ENCODE measurements at places on chromosomes 4 and X.

- DNase-seq: peak; percentile 29
Observed at GRCh38 chrX:34849371-34849770, 93.2 kb upstream of the FAM47B start.

DNA sequence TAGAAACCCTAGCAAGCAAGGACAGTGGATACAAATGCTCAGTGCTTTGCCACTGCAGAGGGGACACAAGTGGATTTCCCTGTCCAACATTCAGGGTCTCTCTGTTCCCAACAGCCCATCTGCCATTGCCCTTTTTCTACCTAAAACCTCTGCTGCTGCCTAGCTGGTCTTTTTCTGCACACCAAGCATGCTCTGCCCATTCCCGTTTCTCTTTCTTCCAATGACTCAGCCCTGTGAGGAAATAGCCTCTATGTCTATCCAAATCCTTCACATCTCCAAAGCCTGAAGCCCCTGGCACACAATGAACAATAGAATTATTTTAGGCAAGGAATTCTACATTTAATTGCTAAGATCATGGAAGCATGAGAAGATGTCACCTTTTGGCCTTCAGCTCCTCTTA is 5.7 kb upstream of the AMELX start:
- no peak for DNase-seq

DNA sequence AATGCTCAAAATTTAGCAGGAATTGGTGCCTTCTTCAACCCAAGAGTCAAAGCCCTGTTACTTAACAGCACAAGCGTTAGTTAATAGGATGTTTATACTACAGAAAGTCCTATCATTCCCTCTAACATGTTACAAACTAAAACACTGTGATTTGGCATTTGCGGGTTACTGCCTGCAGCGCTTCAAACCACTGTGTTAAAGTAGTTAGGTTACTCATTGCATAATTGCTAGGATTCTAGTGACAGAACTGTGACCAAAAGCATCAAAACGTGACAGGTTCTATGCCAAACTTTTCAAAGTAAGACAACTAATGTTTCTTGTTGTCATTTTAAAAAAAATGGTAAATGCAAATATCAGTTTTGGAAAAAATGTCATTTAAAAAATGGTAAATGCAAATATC is 442.8 kb upstream of the ZFP42 start:
- no peak for DNase-seq

DNA sequence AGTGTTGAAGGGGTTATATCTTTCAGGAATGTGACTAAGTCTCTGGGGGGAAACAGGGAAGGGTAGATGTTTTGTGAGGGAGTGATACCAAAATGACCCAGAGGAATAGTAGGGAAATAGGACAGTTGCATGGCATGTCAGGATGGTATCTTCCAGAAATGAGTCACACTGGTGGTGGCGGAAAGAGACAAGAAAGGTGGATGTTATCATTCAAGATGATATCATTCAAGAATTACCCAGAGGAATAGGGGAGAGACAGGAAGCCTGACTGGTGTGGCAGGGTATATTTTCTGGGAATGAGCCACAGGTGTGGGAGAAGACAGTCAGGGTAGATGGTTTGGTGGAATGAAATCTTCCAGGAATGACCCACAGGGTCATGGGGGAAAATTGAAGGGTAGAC is 61.1 kb downstream of the MAOA start:
- DNase-seq: no peak

DNA sequence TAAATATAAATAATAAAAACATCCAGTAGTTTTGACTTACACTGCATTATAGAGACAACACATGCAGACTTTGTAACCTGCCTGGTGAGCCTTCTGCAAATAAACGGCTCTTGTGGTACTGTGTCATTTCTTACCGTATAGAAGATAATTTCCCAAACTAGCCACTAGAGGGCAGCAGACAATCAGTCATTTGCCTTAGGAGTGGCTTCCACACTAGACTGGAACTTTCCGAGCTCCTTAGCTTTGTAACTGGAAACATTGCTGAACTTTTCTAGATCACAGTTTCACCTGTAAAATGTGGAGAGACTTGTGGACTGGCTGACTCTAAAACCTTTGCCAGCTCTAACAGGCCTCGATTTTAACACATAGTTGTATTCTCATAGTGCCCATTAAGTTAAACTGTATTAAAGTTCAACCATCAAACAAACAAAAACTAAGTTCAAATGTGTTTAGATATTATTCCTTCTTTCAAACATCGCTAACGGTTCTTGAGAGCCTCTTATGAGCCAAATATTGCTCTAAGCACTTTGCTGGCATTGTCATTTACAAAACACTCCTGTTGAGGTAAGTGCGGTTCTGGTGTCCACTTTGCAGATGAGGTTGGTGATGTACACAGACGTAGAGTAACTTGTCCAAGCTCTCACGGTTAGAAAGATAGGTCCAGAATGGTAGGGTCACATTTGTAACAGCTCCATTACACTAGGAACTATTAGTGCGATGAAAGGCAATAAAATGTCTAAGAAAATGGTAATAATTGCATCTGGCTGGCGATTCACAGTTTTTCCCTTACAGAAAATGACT is 345.5 kb downstream of the ANK2 start:
- peak; percentile 70 for DNase-seq

DNA sequence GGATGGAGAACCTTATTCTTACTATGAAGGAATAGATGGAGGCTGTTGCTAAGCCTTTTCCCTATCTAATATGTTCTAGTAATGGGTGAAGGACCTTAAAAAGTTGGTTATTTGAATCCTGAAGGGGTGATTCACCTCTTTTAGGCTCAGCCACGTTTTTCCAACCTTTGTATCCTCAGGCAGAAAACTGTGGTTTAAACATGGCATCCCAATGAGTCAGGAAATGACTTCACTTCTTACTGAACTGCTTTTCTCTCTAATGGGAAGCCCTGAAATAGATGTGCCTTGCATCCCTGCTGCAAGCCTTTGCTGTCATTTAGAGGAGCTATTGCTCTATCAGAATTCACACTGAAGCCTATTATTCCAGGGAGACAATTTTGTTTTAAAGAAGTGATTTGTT is 191.0 kb upstream of the ARX start:
- no peak for DNase-seq

GRCh38 chrX:106899841-106900240 is 3.3 kb downstream of the RIPPLY1 start:
- no peak for DNase-seq

DNA sequence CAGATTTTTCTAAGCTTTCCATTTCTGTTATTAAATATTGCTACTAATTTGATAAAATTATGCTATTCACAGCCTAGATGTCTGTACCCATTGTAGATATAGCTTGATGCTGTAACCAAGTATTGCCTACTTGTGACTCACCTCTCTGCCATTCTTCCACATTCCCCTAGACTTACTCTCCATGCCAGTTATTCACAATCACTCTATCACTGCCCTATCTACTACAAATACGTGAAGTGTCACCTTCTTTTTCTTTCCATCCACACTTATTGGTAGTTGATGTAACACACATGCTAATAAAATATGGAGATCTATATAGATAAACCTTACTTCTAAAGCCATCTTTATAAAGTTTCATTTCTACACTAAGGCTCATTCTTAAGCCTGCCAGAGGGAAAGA is 179.4 kb upstream of the PACRGL start:
- DNase-seq: no peak

DNA sequence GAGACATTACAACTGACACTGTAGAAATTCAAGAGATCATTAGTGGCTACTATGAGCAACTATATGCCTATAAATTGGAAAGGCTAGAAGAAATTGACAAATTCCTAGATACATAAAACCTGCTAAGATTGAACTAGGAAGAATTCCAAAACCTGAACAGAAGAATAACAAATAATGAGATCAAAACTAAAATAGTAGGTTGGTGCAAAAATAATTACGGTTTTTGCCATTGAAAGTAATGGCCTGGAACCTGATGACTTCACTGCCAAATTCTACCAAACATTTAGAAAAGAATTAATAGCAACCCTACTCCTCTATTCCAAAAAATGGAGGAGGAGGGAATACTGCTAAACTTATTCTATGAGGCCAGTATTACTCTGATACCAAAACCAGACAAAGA is 824.9 kb downstream of the KLHL13 start:
- no peak for DNase-seq

DNA sequence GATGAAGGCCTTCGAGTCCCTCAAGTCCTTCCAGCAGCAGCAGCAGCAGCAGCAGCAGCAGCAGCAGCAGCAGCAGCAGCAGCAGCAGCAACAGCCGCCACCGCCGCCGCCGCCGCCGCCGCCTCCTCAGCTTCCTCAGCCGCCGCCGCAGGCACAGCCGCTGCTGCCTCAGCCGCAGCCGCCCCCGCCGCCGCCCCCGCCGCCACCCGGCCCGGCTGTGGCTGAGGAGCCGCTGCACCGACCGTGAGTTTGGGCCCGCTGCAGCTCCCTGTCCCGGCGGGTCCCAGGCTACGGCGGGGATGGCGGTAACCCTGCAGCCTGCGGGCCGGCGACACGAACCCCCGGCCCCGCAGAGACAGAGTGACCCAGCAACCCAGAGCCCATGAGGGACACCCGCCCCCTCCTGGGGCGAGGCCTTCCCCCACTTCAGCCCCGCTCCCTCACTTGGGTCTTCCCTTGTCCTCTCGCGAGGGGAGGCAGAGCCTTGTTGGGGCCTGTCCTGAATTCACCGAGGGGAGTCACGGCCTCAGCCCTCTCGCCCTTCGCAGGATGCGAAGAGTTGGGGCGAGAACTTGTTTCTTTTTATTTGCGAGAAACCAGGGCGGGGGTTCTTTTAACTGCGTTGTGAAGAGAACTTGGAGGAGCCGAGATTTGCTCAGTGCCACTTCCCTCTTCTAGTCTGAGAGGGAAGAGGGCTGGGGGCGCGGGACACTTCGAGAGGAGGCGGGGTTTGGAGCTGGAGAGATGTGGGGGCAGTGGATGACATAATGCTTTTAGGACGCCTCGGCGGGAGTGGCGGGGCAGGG is 568 bp downstream of the HTT start:
- DNase-seq: no peak

DNA sequence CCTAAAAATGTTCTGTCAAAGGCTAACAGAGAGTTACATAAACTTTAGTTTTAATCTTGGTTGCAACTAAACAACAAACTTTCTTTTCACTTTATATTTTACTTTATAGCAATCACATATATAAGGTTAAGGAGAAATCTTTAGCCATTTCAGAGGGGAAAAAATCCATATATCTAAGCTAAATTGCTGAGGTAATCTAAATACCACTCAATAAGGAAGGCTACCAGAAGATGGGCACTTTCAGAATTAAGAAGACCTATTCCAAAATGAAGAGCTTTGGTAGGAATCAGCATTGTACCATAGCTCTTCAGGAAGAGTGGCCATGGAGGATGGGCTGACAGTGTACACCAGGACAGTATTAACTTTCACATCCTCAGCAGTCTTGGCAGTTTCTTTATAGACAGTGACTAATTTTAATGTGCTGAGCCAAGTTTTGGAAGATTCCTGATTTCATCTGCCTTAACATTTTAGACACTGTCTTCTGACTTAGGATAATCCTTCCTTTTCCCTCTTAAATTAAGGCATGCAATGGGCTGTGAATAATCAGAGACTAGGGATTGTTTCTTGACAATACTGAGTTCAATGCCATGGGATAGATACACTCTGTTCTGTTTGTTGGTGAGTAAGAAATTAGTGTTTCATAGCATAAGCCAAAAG is 7.1 kb downstream of the FAT4 start:
- DNase-seq: no peak

GRCh38 chrX:104806346-104806745 is 240.3 kb downstream of the IL1RAPL2 start:
- DNase-seq: no peak

DNA sequence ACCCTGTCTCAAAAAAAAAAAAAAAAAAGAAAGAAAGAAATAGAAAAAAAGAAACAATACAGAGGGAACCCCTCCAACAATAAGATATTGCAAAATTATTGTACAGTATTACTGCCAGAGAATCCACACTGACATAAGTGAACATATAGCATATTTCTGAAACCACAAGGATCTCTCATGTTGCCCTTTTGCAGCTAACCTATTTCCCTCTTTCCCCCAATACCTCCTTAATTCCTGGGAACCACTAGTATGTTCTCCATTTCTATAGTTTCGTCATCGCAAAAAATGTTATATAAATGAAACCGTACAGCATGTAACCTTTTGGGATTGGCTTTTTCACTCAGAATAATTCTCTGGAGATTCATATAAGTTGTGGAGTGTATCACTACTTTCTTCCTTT is 20.0 kb upstream of the BMP2K start:
- no peak for DNase-seq

DNA sequence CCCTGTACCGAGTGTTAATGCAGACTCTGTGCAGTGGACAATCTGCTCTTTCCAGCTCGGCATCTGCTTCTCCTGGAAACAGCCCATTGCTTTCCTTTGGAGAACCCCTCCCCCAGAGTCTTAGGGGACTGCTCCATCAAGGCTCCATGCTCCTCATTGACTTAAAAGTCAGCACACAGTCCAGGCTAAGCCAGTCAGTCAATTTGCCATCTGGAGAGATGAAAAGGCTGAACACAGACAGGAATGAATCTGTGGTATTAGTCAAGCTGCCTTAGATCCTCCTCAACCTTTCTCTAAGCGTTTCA is 20.3 kb downstream of the ATP8A1 start:
- DNase-seq: no peak

- no peak for DNase-seq
Observed at GRCh38 chr4:138772366-138772765, 243.2 kb upstream of the NOCT start.

GRCh38 chrX:118795528-118796280 is 27.9 kb upstream of the ZCCHC12 start:
- no peak for DNase-seq

GRCh38 chr4:168487282-168488035 is 7.2 kb upstream of the DDX60L start:
- DNase-seq: no peak

- DNase-seq: no peak
Observed at GRCh38 chr4:176792326-176793059, at the start of gene VEGFC. VEGFC (minus strand) TSS chr4:176792922; CDS start chr4:176792311, 611 bp downstream.

DNA sequence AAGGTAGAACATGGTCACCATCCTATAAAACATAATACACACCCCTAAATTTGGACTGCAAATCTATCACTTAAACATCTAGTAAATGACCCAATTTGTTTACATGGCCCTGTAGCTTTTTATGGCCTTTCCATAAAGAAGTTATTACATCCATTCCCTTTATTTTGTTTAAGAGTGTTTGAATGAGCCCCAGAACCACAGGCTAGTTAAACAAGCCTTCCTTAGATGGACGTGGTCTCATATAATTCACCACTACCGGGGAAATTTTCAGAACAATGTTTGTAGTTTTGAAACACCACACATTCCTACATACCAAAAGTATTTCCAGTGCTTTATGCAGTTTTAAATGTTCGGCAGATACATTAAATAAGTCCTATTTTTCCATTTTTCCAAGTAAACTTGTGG is 12.3 kb downstream of the PDGFC start:
- peak; percentile 86 for DNase-seq

- DNase-seq: no peak
Observed at GRCh38 chr4:140047017-140047640, 106.9 kb downstream of the MAML3 start.

DNA sequence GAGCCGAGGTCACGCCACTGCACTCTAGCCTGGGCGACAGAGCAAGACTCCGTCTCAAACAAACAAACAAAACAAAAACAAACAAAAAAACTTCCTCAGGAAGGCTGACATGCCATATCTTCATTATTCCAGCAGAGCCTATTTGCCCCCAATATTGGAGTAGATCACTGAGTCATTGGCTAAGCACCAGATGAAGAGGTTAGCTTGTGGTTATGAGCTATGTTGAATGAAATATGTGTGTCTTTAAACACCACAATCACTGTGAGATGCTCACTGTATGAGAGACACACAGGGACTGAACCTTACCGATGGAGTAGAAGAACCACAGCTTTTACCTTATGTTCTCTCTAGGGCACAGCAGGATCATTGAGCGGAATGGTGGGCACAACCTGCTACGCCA is 122.1 kb upstream of the EOLA2 start:
- no peak for DNase-seq
